ENCODE measurements at places on chromosomes 1 and 21.

- no peak for DNase-seq
These were observed 19.2 kb upstream of the BACH1 start for GRCh38 chr21:29279558-29279957.

DNA sequence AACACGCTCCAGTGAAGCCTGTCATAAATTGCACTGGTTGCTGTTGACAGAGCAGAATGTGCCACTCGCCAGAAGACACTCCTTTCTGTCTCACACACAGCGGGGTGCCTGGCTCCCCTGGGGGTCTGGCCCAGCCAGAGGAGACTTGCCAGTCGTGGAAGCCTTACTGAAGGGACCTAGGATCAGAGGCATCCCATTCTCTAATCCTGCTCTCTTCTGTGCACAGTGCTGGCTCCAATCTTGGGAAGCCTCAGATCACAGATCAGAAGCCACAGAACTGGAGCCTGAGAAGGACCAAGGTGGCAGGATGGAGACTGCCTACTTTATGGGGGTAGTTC, 1.4 kb downstream of the SLC9A1 start:
- no peak for DNase-seq

- no peak for DNase-seq
These were observed 33.1 kb upstream of the EXOSC10 start for GRCh38 chr1:11132563-11133293.

DNA sequence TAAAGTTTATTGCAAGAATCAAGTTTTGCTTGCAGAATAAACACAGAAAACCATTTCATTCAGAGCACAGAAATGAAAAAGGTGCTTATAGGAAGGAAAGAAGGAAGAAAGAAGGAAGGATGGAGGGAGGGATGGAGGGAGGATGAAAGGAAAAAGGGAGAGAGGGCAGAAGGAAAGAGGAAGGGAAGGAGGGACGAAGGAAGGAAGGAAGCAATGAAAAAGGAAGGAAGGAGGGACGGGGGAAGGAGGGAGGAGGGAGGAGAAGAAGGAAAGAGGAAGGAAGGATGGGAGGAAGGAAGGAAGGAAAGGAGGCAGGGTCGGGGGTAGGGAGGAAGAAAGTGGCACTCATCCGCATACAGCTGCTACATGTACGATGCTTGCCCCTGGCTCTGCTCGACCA, 104.9 kb upstream of the GCLM start:
- DNase-seq = no peak

DNA sequence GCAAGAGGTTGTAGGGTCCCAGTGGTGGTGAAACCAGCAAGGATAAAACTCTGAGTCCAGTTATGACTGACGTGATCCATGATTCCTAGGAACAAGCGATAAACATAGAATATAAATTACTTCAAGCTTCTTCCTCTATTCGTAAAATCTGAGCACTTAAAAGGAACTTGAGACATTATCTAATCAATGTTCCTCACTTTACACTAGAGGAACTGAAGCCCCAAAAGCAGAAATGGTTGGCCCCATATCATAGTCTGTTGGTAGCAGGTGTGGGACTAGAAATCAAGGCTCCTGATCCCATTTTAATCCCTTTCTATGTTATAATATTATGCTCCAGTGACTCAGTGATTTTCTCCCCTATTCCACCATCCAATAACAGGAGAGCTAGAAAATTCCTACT, 21.9 kb upstream of the MNDA start:
- DNase-seq = no peak

DNA sequence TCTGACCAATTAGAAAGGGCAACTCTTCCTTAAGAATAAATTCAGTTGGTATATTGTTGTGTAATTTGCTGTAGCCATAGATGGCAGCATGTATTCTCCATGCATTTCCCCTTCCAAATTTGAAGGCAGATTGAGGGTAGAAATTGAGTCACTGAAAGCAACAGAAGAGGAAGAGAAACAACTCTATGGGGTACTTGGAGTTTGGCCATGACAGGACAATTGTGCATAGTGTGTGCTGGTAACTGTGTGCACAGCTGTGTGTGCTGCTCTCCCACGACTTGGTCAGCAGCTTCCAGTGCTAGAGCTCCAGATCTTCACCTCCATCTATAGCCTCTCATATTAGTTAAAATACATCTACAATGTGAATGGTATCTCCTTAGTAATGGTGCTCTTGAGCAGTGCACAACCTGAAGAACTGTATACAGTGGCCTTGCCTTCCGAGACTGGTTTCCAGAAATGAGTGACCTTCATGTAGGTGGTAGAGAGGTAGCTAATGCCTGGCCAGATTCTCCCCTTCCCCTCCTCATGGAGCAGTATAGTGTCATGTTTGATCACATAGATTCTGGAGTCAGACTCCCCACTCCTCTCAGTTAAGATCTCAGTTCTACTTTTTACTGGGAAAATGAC, 882 bp upstream of the FCAMR start:
- no peak for DNase-seq

- DNase-seq = no peak
These were observed 22.5 kb downstream of the ZMYND12 start for GRCh38 chr1:42433369-42433768.

DNA sequence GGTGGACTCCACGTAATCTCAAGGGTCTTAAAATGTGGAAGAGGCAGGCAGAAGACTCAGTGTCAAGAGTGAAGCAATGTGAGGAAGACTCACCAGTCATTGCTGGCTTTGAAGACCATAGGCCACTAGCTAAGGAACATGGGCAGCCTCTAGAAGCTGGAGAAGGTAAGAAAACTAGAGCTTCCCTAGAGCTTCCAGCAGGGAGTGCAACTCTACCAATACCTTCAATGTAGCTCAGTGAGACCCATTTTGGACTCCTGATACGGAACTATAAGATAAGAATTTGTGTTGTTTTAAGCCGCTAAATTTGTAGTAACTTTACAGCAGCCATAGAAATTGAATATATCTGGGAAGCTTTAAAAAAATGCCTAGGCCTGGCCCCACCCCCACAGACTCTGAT, 18.9 kb downstream of the METTL13 start:
- no peak for DNase-seq

- no peak for DNase-seq
These were observed 171.0 kb downstream of the TGFBR3 start for GRCh38 chr1:91714867-91715381.
